ENCODE measurements at places on chromosomes 16 and 17.

DNA sequence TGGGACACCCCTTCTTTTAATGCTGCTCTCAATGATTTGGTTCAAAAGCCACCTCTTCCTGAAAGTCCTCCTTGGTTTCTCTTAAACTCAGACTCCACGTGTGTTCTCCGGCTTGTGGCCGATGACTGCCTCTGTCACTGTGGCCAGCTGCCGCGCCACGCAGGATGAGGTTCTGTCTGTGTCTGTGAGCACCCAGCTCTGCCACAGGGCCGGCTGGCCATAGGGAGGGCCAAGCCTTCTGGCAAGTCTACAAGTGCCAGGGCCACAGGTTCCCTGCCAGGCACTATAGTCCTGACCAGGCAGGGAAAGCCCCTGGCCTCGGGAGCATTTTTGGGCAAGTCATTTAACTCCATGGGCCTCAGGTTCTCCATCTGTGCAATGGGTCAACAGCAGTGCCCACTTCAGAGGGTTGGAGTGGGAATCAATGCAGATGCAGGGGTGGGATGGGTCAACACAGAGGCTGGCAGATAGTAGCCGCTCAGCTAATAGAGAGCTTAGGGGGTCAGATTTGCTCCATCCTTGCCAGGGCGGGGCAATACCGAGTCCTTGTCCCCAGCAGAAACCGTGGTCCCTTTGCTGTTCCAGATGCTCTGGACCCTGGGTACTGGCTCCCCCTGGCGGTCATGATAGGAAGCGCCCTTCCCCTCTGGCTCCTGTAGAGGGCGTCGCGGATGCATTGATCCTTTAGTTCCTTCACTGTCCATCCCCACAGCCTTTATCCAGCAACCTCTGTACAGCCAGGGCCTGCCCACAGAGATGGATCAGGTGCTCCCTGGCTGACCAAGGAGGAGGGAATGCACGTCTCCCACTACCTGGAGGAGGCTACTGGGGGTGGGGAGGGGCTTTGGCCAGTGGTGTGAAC lies 19.3 kb upstream of the ADGRG3 start:
- DNase-seq, result peak; percentile 87

GRCh38 chr17:76934561-76935320 lies 66.5 kb downstream of the MGAT5B start:
- no peak for DNase-seq

GRCh38 chr16:81567987-81568748 lies 123.6 kb downstream of the CMIP start:
- no peak for DNase-seq

GRCh38 chr17:82171750-82172375 lies 40.8 kb downstream of the CCDC57 start:
- DNase-seq, result no peak

GRCh38 chr16:57725151-57725550 lies 10.4 kb upstream of the KATNB1 start:
- no peak for DNase-seq

- DNase-seq, result no peak
These were observed 14.8 kb upstream of the DNAH9 start for GRCh38 chr17:11583306-11583992.

- DNase-seq, result no peak
These were observed 100.7 kb upstream of the CHMP6 start for GRCh38 chr17:80890921-80891396.

DNA sequence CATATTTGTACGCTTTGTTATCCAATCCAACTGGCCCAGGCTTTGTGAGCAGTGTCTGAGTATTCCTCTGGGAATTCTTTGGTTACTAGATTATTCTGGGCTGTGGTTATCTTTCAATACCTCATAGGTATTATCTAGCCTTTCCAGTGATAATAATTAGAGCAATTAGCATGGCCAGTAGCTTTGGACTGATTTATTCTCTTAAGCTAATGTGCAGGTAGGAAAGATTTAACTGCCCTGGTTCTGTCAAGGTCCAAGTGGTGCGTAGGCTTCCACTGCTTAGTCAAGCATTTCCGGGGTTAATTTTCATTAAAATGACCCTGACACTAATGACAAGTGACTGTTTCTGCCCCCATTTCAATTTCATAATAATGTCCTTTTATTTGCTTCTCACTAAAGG lies 54.2 kb upstream of the PMFBP1 start:
- no peak for DNase-seq

DNA sequence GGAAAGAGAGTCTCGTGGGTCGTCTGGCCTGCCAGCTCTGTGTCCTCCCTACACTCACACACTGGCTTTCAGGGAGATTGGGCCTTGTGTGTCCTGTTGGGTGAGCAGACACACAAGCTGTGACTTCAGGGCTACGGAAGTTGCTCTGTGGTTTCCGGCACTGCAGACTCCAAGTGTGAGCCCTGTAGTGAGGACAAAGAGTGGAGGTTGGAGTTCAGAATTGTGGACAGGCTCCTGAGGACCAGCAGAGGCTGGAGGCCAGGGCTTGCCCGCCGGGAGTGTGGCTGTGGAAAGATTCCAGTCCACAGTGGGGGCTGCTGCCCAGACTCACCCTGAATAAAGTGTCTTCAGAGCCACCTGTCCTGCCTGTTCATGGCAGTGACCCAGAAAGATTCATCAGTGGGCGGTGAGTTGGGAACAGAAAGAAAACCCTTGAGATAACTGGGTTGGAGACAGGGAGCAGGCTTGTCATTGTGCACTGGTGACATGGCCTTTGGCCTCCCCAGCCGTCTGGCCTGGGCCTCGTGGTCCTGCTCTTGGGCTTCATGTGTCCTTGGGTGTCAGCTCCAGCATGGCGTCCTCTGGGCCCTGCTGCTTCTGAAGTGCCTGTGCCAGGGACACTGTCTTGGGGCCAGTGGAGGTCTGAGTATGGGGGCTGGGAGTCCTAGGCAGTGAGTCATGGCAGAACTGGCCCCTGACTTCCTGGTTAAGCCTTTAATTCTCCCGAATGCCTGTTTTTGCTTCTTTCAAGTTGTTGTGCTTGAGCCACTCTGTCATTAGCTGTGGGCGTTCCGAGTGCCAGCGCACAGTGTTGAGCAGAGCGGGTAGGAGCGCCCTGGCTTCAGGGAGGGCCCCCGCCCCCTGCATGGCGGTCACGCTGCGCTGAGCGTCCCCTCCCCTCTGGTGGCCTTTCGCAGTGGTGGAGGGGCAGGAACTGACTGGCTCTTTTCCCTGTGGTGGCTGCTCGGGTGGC lies 19.9 kb upstream of the ZNF750 start:
- DNase-seq, result peak; percentile 71

DNA sequence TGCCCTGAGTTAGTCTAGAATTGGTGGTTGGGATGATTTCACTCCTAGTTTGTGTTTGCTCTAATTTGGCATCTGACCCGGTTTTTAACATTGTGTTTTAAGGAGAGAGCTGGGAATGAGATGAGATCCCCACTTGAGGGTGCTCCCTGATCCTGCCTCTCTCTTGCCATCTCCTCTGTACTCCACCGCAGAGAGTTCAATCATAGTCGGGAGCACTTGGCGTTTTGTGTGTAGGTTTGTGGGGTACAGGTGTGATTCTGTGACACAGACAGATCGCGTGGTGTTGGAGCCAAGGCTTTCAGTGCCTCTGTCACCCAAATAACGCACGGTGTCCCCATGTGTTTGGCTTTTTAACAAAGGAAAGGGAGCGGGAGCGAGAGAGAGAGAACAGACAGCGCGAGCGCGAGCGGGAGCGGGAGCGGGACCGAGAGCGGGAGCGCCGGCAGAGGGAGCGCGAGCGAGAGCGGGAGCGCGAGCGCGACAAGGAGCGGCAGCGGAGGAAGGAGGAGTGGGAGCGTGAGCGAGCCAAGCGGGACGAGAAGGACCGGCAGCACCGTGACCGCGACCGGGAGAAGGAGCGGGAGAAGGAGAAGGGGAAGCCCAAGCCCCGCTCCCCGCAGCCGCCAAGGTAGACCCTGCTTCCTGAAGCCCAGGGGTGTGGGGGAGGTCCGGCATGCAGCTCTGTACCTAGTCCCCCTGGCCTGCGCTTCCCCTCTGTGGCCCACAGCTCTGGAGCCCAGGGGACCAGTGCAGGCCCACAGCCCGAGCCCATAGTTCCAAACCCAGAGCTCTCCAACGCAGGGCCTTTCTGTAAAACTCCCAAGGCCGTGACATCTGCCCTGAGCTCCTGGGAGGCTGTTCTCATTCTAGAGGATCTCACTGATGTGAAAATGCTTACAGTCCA lies 27.2 kb upstream of the IL17C start:
- DNase-seq, result peak; percentile 68

All from nephron progenitor cell (in vitro differentiated cells).